ENCODE measurements at places on chromosomes 1 and 21.

GRCh38 chr1:69491416-69491815 lies 76.3 kb upstream of the LRRC7 start:
- DNase-seq = no peak

DNA sequence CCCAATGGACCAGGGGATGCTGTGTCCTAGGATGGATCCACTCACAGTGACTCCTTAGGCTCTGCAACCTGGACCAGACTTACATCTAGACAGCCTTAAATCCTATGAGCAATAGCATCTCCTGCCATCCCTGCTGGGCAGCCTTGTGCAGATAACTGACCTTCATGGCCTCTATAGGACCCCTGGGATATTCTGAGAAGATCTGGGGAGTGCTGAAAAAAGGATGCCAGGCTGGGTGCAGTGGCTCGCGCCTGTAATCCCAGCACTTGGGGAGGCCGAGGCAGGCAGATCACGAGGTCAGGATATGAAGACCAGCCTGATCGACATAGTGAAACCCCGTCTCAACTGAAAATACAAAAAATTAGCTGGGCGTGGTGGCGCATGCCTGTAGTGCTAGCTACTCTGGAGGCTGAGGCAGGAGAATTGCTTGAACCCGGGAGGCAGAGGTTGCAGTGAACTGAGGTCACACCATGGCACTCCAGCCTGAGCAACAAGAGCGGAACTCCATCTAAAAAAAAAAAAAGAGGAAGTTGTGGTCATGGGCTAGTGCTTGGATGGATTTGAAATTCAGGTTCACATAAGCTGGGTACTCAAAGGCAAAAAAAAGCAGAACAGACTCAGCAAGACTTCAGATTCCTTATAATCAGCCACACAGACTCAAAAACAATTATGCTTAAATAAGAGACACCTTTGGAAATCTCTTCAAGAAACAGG lies 10.9 kb upstream of the SH2D1B start:
- DNase-seq = no peak

DNA sequence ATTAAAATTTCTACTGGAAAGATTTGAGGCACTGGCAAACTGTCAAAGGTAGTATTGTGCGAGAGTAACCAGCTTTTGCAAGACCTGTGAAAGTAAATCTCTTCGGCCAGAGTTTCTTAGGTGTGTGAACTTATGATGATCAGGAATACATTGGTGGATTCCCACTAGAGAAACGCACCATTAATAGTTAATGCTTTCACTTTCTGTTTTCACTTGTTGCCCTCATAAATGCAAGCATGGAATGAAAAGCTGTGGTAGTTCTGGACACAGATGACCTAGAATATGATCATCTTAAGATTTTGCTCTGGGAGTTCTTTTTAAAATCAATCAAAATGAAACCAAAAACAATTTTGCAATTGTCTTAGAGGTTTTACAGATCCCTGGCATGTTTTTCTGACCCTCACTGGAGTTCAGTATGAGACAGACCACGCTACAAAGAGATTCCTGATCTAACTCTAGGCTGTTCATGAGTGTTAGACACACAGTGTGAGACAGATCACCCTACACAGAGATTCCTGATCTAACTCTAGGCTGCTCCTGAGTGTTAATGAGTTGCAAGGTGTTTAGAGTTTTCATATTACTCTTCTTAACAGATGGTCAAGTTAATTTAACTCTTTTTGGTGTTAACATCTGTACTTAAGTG lies 98.8 kb downstream of the SDCCAG8 start:
- peak; percentile 25 for DNase-seq

DNA sequence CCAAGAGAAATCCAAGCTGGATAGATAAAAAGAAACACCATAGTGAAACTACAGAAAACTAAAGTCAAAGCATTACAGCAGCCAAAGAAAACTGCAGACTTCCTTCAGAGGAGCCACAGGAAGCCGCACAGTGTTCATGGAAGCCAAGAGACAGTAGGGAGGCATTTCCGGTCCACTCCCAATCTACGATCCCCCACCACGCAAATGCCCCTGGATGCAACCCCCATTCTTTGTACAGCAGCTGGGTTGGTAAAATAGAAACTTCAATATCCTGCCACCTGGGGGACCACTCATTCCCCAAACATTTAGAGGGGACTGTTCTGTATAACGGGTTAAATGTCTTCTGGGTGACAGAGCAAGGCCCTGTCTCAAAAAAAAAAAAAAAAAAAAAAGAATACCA lies 43.9 kb upstream of the TSPEAR start:
- no peak for DNase-seq

- DNase-seq = no peak
These were observed 18.3 kb upstream of the RNU1-4 start for GRCh38 chr1:16721871-16722641.

GRCh38 chr1:96492236-96492635 lies 229.3 kb upstream of the PTBP2 start:
- no peak for DNase-seq

GRCh38 chr1:143691400-143691891 lies 280.3 kb downstream of the FAM72C start:
- no peak for DNase-seq

DNA sequence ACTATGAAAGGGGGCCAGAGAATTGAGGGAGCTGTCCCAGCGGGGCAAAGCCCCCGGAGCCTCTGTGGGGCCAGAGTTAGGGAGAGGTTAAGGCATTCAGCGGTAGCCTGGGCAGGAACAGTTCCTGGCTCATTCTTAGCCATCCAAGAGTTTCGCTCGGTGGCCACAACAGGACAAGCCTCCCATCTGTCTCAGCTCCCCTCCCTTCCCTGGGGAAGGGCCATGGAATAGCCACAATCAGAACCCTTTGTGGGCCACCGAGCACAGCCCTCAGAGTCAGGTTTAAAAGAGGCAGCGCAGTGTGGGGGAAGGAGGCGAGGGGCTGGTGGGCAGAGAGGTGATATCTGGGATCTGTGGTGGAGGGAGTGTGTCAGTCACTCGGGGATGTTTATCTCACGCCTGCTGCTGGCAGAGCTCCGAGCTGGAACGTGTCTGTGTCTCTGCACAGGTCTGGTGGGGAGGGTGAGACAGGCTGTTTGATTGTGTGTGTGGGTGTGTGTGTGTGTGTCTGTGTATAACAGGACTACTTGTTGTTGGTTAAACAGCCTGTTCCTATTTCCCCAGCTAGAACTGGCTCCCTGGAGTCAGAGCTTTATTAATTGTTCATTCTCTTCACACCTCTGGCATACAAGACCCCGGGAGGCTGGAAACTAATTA lies 49.6 kb upstream of the GOLT1A start:
- no peak for DNase-seq

- no peak for DNase-seq
These were observed 41.5 kb upstream of the TENT5B start for GRCh38 chr1:27053977-27054753.

DNA sequence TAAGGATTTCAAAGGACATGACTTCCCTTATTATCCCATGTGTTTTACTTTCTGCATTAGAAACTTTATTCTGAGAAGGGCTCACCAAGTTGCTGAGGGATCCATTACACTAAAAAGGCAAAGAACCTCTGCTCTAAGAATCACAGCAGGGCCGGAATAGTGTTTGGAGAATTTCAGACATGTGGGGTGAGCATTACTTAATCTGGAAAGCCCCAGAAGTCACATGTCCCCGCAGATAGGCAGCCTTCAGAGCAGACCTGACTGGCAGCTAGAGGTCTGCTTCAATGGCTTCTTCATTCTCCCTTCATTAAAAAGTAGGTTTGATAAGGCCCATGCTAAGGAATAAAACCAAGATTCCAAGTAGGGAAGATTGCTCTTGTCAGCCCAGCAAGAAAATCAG lies 52.6 kb upstream of the RBM15 start:
- no peak for DNase-seq

DNA sequence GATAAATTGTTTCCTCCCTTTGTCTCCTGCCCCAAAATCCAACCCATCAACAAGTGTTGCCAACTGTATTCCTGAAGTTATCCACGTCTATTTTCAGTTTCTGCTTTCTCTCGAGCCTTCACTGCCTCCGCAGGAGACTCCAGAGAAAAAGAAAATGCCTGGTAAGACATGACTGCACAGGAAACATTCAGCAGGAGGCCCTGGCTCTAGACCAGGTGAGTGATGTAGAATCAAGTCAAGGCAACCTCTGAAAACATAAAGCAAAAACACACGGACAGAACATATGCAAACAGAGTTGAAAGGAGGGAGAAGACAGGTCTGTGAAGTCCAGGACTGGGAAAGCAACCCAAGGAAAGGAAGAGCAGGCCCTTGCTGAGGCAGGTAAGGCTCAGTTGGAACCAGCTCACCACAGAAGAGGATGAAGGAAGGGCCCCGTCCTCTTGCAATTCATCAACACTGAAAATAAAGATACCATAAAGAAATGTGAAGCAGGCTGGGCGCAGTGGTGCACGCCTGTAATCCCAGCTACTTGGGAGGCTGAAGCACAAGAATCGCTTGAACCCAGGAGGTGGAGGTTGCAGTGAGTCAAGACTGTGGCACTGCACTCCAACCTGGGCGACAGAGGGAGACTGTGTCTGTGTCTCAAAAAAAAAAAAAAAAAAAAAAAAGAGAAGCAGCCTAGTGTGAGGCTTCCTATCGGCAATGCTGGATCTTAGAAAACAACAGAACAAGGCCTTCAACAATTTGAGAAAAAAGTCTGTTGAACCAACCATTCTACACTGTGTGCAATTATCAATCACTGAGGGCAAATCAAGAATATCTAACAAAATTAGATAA lies 8.8 kb downstream of the NOL9 start:
- peak; percentile 10 for DNase-seq

GRCh38 chr1:192311281-192311680 lies 5.5 kb upstream of the RGS21 start:
- DNase-seq = peak; percentile 2

DNA sequence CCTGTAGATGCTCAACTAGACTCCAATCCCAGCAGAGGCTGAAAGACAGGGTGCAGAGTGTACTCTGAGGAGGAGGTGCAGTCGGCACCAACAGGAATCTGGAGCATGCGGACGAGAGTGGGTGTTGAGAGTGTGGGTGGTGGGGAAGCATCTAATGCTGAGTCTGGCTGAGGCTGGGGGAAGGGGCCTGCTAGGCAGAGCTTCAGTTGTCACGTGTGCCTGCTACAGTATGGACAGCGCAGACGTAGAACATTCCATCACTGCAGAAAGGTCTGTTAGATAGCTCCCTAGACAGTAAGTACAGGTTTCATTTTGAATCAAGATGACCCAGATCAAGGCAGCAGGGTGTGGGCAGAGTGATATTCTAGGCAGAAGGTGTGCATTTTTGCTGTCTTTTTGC lies 23.1 kb downstream of the SNAP47 start:
- DNase-seq = no peak

- DNase-seq = peak; percentile 74
These were observed 61.0 kb downstream of the WDR4 start for GRCh38 chr21:42818328-42818749.

DNA sequence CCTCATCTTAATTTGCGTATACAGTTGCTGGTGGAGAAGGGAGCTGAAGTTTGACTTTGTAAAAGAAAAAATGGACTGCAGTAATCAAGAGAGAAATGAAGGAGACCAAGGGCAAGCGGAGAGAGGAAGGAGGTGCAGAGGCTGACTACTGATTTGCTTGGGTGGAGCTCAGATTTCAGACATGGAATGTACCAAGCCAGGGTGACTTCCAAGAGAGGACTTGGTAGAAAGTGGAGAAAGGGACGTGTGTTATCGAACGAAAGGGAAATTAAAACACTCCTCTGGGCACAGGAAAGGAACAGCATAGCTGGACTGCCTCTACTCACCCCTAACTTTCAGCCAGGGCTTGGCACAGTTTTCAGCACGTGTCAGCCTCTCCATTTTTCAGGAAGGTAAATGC lies 15.1 kb upstream of the HEATR1 start:
- no peak for DNase-seq

GRCh38 chr1:207316622-207317391 lies 4.7 kb upstream of the CD55 start:
- DNase-seq = no peak

- DNase-seq = no peak
These were observed 3.4 kb downstream of the SOAT1 start for GRCh38 chr1:179297105-179297378.

GRCh38 chr1:243470502-243470901 lies 214.7 kb downstream of the SDCCAG8 start:
- no peak for DNase-seq

- no peak for DNase-seq
These were observed 101.9 kb upstream of the SLC45A1 start for GRCh38 chr1:8216005-8216404.

DNA sequence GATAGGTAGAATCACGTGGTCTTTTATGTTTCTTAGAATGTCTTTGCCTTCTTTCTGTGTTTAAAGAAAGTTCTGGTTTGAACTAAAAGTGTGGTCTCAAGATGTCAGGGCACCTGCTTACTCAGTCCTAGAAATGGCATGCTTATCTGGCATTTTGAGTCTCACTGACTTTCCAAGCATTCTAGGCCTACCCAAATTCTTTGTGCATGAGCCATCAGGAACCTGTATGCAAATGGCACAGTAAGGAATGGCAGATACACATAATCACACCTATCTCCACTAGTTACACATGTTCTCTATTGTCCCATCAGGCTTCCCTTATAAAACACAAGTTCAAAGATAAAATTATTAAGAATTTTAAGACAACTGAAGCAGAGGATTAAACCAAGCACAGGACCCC lies 29.5 kb upstream of the CLCA4 start:
- no peak for DNase-seq

GRCh38 chr1:20981915-20982314 lies 194.8 kb downstream of the EIF4G3 start:
- no peak for DNase-seq

DNA sequence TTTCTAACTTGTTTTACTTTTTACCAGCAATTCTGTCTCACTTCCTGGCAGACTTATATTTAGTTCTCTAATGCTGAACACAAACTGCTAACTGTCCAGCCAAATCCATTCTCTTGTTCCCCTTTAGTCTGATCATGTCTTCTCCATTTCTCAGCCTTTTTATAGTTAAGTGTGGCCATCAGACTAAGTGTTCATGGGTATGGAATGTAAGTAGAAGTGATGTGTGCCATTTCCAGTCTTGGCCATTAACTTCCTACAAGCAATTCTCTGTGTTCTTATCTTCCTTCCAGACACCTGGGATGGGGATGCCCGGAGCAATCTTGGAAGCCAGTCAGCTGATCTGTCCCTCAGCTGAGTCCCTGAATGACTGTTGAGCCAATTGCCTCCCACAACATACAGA lies 165.8 kb downstream of the ST6GALNAC3 start:
- no peak for DNase-seq

DNA sequence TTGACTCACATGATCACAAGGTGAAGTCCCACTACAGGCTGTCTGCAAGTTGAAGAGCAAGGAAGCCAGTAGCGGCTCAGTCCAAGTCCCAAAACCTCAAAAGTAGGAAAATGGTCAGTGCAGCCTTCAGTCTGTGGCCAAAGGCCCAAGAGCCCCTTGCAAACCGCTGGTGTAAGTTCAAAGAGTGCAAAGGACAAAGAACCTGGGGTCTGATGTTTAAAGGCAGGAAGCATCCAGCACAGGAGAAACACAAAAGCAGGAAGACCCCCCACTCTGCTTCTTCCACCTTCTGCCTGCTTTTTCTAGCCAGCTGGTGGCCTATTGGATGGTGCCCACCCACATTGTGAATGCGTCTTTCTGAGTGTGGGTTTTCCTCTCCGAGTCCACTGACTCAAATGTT lies 2222.6 kb downstream of the MRPL39 start:
- DNase-seq = no peak

GRCh38 chr1:60034999-60035398 lies 38.6 kb downstream of the C1orf87 start:
- no peak for DNase-seq

- DNase-seq = no peak
These were observed 273.2 kb downstream of the NPHP4 start for GRCh38 chr1:5718831-5719632.

GRCh38 chr1:52159033-52159789 lies 17.3 kb downstream of the ZFYVE9 start:
- no peak for DNase-seq

GRCh38 chr1:234593771-234594504 lies 16.0 kb downstream of the IRF2BP2 start:
- DNase-seq = no peak

Data from CD4-positive, alpha-beta T cell treated with Interferon alpha-2 for 1 hour (primary cell).